ENCODE measurements at places on chromosomes 12 and 14.
A peak's percentile ranks its signal among the peaks of the same experiment; 100 is the strongest.

- no peak for DNase-seq
These were observed 41.4 kb downstream of the DAAM1 start for GRCh38 chr14:59229653-59230406.

GRCh38 chr14:98301681-98302080 lies 970.3 kb downstream of the BCL11B start:
- no peak for DNase-seq

- no peak for DNase-seq
These were observed 7.8 kb downstream of the ACOT4 start for GRCh38 chr14:73599499-73599898.

GRCh38 chr12:45774508-45775162 lies 45.1 kb downstream of the ARID2 start:
- no peak for DNase-seq

- DNase-seq, result no peak
These were observed 65.4 kb upstream of the SAV1 start for GRCh38 chr14:50733494-50733893.

- no peak for DNase-seq
These were observed 29.1 kb downstream of the AP5M1 start for GRCh38 chr14:57297852-57298251.

DNA sequence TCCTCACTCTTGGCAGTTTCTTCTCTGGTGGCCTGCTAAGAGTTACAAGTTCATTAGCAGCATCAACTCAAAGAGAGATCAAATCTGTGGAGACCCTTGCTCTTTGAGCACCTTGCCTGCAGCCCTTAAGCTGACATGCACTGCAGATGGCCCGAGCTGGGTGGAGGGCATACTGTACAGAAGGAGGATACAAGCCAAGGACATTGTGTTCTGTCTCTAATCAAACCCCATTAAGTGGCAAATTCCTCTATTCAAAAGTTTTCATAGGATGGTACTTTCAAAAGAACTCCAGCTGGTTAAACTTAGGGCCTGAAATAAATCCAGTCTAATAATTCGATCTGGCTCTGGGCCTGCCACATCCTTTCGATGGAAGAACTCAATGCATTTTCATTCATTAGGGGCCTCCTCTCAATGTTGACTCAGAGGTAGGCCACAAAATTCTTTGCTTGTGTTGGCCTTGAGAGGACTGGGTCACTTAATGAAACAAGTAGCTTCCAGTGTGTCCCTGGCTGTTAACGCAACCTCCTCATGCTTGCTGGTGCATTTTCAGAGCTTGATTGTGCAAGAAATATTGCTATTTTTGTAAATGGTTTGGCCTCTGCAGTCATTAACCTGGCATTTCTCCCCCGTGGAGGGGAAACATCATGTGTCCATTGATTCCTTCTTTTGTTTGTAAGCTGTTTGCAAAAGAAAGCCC lies 318.2 kb downstream of the NUAK1 start:
- peak; percentile 60 for DNase-seq

DNA sequence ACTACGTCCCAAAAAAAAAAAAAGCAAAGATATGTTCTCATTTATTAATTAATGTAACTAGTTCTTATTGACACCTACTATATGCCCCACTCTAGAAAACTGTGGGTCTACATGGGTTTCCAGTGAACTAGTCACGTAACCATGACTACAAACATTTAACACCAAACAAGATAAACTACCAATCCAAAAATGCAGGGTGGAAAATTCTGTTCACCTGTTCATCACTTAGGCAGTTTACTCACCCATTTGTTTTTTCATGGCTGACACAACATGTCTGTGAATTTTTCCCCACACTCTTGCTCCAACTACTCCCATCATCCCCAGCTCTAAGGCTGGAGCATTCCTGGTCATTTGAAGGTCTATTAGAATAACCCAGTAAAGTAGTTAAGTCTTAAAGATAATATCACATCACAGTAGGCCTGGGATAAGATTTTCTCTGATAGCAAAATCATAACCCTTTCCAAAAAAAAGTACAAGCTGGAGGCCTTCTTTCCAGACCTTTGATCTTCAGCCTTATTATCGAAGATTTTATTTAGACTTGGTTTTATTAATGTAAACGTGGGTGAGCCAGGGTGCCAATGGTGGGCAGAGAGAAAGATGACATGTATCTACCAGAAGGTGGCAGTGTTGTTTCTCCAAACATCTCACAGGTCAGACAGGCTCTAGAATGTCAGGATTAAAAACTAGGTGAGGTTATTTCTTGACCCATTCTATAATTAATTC lies 61.6 kb upstream of the DAAM1 start:
- no peak for DNase-seq

GRCh38 chr12:113591480-113591974 lies 119.9 kb upstream of the LHX5 start:
- no peak for DNase-seq

DNA sequence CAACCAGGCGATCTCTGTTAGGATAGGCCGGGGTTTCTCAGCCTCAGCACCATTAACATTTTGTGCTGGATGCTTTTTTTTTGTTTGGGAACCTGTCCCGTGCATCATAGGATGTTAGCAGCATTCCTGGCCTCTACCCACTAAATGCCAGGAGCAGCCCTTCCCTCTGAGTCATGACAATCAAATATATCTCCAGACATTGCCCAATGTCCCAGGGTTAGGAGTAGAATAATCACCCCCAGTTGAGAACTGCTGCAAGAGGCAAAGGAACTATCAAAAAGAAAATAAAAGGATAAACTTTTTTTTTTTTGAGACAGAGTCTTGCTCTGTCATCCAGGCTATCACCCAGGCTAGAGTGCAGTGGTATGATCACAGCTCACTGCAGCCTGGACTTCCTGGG lies 76.0 kb downstream of the ACACB start:
- no peak for DNase-seq

- no peak for DNase-seq
These were observed 1.3 kb downstream of the OTOGL start for GRCh38 chr12:80100591-80100990.

DNA sequence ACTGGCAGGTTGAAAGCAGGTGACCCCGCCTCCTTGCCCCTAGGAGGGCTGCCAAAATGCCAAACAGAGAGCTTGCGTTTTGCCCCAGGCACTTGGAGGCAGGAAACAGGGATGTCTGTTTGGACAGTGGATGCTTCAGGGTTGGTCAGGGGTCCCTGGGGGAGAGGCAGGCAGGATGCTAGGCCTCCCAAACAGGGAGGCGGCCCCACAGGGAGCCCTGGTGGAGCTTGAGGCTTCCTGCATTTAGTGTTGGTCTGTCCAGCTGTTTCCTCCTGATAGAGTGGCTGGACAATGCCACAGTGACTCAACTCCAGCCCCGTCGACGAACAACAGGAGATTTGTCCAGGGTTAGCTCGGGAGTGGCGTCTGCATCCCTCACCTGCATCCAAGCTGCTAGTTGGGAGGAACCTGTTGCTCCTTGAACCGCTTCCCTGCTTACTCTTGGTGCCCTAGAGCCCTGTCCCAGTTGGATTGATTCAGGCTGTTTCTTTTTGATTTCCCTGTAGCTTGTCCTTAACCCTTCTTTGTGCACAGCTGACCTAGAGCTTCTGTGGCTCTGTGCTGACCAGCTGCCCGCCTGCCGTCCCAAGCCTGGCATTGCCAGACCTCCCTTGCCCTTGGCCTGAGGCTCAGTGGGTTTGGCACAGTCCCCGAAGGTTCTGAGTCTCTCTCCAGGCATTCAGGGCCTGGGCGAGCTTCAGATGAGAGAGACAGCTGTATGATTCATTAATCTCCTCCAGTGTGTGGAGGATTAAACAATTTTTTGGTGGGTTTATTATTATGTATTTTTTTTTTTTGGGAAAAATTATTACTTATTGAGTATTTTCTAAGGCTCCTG lies 45.9 kb downstream of the TSPAN9 start:
- DNase-seq, result peak; percentile 87

DNA sequence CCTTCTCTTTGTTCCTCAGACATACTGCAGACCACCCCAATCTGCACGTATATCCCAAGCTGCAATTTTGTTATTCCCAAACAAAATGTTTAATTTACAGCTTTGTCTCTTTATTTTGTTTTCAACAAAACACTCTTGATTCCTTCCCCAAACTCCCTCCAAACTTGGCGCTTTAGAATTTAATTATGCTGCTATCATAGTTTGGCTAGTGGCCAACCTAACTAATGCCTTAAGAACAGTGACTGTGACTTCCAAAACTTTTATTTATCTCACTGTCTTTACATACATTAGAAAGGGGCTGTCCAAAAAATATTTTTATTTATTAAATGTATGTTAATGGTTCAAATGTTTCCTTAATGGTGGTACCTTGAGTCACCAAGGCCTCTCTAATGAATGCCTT lies 7.1 kb downstream of the TMBIM4 start:
- no peak for DNase-seq

Data from psoas muscle (tissue), 8 donors.